ENCODE measurements at places on chromosomes 13 and 19.

- DNase-seq: no peak
Measured at GRCh38 chr13:105410602-105411001, 1124.9 kb downstream of the EFNB2 start.

DNA sequence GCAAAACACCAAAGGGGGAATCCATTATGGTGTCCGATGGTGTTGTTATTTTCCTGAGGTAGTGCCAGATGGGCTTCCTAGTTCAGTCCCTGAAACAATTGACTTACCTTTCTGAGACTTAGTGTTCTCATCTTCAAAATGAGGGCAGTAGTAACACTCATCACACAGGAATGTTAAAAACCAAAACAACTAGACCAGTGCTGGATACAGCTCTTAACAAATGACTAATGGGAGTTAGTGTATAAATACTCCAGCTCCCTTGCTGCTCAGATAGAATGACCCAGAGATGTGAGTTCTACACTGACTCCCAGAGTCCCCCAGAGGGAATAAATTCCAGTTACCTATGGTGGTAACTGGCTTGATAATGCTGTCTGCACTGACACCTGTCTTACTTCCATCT, 49.9 kb downstream of the MBD3L2B start:
- no peak for DNase-seq

DNA sequence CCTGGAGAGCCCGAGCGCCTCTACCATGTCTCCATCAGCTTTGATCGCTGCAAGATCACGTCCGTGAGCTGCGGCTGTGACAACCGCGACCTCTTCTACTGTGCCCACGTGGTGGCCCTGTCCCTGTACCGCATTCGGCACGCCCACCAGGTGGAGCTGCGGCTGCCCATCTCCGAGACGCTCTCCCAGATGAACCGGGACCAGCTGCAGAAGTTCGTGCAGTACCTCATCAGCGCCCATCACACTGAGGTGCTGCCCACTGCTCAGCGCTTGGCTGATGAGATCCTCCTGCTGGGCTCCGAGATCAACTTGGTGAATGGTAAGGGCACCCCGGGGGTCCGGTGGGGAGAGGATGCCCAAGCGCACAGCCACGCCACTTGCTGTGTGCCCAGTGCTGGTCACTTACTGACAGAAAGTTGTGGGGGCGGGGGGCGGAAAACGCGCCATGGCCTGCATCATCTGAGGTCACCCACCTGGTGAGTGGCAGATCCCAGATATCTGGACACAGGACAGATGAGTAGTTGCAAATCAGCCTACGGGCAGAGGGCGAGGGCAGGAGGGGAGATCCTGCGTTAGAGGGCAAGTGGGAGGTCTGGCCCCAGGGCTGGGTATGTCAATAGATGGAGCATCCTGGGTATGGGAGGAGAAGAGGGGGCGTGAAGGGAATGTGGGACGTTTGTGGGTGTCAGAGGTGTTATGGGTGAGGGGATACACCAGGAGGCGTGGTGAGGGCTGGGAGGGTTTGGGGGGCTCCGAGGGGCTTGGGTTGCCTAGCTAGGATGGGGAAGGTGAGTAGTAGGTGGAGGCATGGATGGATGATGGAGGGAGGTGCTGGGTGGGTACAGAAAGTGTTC, 9.8 kb downstream of the ZSWIM4 start:
- DNase-seq: no peak

GRCh38 chr13:46341112-46341711, 45.8 kb downstream of the RUBCNL start:
- DNase-seq: no peak

DNA sequence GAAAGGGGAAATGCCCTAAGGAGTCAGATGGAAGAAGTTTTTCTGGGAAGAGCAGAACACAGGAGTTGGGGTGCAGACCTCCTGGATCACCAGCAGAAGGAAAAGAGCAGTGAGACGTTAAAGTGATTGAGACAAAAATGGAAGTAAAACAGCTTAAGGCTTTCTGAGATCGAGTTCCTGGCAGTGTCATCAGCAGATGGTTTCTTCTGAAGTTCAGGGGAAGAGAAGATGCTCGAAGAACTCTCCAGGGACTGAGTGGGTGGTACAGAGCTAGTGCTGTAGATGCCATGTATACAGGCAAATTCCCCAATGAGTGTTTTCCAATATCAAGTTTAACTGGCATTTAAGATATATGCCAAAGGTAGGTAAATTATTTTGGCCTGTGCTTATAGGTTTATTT, 272.2 kb upstream of the KLF12 start:
- DNase-seq: no peak

GRCh38 chr13:76349700-76350099, 536.5 kb downstream of the KCTD12 start:
- DNase-seq: no peak

- no peak for DNase-seq
Measured at GRCh38 chr13:60959427-60959826, 456.2 kb downstream of the PCDH20 start.

DNA sequence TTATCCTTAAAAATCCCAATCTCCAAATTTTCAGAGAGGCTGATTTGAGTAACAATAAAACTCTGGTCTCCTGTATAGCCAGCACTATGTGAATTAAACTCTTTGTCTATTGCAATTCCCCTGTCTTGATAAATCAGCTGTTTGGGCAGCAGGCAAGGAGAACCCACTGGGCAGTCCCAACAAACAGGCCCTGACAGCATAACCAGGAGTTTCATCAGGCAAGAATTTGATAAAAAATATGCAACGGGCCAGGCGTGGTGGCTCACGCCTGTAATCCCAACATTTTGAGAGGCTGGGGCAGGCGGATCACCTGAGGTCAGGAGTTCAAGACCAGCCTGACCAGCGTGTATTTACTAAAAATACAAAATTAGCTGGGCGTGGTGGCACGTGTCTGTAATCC, 42.1 kb downstream of the STK24 start:
- no peak for DNase-seq

- no peak for DNase-seq
Measured at GRCh38 chr19:49594993-49595818, 4.2 kb downstream of the PRR12 start.

GRCh38 chr19:9789066-9789465, 20.5 kb upstream of the ZNF846 start:
- no peak for DNase-seq

- DNase-seq: no peak
Measured at GRCh38 chr19:16509141-16510061, 13.2 kb downstream of the C19orf44 start.

DNA sequence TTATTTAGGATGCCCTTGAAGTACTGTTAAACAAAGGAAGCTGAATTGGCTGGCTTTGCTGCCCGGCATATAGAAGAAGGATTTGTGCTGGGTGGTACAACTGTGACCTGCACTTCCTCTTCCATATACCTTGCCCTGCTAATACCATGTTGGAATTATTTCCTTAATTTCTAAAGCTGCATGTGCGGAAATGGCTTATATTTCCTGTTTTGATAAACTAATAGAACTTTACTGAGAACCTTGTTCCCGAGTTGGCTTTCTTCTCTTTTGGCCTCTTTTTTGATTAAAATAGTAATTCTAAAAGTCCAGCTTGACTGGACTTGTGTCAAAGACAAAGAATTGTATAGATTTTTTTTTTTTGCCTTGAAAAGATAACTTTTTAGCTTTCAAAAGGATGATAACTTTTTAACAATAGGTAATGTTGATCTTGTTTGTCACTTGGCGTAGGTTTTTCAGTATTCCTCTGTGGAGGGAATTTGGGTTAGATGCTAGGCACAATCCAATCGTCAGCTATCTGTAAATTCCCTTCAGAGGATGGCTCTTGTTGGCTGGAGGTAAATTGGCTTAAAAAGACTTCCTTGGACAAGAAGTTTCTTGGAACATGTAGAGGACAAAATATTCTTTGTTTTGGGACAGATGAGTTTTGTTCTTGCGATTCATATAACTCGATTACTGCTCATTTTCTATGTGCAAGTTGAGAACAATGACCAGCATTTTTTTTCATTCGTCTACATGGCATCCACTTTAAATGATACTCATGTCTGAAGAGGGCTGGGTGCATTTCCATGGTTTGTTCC, 41.4 kb downstream of the COL4A2 start:
- DNase-seq: no peak

- no peak for DNase-seq
Measured at GRCh38 chr13:35477386-35477946, 977 bp upstream of the MAB21L1 start.

DNA sequence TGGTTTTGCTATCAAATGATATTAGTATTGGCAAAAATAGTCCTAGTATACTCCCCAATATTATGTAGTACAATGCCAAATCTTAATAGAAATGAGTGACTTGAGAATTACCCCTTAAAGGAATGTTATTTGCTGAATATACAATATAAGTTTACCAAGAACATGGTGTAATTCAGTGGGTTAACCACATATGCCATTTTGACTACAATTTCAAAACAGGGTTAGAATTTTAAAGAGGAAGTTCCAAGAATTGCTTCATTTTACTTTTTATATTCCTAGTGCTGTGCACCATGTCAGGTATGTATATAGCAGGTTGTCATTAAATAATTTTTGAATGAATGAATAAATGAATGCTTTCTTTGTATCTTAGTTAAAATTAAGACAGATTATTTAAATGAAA, 66.3 kb downstream of the LMO7 start:
- no peak for DNase-seq

DNA sequence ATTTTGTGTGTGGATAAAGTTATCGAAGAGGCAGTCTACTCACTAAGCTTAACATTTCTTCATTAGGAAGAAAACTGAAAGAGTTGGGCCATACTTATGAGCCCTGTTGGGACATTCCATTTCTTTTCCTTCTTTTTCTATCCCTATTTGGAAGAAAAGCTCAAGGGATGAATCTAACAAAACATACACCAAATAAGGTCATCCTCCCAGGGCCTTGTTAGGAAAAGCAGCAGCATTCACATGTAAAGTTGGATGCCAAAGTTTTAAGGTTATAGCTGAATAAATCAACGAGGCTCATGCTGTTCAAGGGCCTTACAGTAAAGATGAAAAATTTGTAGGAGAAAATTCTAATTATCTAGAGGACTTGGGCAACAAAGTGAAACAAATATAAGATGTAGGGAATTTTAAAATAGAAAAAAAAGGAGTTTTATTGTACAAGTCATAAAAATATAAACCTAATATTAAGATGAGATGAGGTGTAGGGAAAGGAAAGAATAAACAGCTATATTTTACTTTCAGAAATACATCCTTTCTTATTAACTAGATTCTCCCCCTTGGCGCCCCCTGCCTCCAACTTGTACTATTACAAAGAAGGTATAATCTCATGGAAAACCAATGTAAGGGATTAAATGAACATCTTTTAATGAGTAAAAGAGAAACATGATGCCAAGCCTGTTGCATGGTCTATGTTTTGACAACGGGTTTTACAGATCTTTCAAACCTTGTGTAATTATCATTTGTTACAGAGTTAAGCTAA, 160.4 kb downstream of the PCDH20 start:
- DNase-seq: no peak

- DNase-seq: no peak
Measured at GRCh38 chr13:32041429-32041828, 9.9 kb downstream of the FRY start.

DNA sequence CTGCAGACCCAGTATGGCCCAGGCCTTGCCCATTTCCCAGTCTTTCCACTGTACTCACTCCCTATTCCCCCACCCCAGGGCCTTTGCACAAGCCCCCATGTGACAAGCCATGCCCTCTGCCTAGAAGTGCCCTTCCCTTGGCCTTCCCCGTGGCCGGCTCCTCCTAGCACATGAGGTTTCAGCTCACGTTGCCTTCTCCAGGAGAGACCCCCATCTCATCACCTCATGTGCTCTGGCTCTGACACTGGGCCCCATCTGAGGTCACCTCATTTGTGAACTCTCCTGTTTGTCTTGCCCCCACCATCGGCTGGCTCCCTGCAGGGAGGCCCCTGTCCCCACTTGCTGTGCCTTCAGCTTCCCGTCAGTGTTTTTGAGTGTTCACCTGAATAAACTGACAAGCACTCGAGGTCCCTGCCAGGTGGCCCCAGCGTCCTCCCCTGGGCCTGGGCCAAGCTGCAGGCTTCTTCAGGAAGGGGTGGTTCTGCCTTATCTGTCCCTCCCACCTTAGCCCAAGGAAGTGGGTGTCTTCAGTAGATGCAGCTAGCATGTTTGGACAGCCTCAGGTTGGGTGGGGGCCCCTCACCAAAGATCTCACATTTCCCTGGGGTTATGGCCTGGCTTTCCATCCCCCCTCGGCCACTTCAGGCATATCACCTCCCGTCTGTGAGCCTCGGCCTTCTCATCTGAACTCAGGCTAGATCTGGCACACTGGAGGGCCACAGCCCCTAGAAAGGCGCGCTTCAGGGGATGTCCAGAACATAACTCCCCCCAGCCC, 3.8 kb upstream of the SLC25A42 start:
- no peak for DNase-seq

- DNase-seq: no peak
Measured at GRCh38 chr13:50125554-50126262, 110.5 kb downstream of the KCNRG start.

- DNase-seq: no peak
Measured at GRCh38 chr13:33169273-33169980, 116.1 kb downstream of the STARD13 start.

- DNase-seq: no peak
Measured at GRCh38 chr13:23751195-23751594, 138.0 kb downstream of the MIPEP start.

DNA sequence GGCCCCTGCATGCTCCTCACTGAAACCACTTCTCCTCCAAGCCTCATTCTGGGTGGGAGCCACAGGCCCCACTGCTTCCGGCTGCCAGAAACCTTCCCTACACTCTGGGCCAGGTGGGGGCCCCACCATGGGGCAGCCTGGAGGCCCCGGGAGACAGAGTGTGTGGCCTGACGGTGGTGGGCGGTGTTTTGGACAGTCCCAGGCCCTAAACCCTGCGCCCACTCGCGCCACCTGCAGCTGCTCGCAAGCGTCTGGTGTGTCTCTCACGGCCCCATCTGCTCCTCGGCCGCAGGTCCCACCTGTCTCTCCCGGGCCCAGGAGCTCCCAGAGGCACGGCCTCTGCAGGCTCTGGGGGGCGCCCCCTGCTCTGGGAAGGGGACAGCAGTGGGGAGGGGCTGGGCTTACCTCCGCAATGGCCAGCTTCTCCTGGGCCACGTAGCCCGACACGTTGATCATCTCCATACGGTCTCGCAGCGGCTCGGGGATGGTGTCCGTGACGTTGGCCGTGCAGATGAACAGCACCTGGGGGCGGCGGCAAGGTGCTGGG, 5.6 kb downstream of the RPL36 start:
- no peak for DNase-seq

- no peak for DNase-seq
Measured at GRCh38 chr13:20219577-20219976, 12.5 kb downstream of the GJB6 start.

GRCh38 chr19:46603195-46603637, 2.1 kb downstream of the CALM3 start:
- DNase-seq: no peak

DNA sequence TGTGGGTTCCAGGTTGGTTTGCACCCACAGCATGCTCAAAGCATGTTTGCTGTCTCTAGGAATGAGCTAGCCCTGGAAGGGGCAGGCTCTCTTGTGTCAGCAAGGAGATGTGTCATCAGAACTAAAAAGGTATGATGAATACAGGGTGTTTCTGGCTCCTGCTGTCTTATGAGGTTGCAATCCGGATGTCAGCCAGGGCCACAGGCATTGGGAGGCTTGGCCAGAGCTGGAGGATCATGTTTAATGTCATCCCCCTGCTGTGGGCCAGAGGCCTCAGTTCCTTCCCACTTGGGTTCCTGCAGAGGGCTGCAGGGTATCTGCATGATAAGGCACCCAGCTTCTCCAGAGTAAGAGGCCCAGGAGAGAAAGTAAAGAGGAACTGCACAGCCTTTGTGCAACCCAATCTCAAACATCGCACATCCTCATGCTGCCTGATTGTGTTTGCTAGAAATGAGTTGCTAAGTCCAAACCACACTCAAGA, 193.6 kb downstream of the COL4A1 start:
- DNase-seq: no peak

- DNase-seq: no peak
Measured at GRCh38 chr19:23792784-23793183, 34.1 kb upstream of the ZNF681 start.
